ENCODE measurements at places on chromosomes 3 and 15.

DNA sequence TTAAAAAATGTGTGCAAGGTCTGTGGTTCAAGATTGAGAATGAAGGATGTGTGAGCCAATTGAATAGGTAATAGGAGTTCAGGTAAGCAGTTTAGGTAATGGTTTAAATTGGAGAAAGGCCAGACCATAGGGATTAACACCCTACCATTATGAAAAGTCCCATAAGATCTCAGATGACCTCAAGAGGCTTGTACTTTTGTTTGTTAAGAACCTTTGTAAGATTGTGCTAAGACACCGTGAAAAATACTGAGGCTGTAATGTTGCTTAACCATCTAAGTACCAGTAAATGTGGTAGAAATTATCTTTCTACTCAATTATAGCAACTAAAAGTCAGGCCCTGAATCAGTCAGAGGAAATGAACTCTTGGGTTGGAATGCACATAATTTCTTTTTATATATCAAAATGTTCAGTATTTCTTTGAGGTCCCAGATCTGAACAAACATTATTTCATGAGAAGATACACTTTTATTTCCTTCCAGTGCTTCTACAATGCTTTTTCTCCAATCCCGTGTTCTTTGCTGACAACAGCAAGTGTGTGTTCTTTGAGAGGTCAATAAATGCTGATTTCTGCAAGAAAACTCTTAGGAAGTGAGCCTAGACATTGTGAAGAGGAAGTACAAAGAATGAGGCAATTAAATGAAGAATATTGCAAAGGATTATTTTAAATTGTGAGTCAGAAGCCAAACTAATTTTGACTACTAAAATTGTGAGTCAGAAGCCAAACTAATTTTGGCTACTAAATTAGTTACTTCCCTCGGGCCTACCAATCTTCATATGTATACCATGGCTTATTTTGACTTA, 66.4 kb downstream of the TCF12 start:
- no peak for DNase-seq

DNA sequence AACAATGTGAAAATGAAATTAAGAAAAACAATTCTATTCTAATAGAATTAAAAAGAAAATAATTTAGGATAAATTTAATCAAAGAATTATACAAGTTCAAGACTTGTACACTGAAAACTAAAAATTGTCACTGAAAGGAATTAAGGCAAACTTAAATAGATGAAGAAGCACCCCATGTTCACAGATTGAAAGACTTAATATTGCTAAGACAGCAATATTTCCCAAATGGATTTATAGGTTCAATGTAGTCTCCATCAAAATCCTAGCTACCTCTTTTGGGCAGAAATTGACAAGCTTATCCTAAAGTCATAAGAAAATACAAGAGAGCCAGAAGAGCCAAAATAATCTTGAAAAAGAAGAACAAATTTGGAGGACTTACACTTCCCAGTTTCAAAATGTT, 53.5 kb upstream of the UBE3A start:
- DNase-seq: no peak

DNA sequence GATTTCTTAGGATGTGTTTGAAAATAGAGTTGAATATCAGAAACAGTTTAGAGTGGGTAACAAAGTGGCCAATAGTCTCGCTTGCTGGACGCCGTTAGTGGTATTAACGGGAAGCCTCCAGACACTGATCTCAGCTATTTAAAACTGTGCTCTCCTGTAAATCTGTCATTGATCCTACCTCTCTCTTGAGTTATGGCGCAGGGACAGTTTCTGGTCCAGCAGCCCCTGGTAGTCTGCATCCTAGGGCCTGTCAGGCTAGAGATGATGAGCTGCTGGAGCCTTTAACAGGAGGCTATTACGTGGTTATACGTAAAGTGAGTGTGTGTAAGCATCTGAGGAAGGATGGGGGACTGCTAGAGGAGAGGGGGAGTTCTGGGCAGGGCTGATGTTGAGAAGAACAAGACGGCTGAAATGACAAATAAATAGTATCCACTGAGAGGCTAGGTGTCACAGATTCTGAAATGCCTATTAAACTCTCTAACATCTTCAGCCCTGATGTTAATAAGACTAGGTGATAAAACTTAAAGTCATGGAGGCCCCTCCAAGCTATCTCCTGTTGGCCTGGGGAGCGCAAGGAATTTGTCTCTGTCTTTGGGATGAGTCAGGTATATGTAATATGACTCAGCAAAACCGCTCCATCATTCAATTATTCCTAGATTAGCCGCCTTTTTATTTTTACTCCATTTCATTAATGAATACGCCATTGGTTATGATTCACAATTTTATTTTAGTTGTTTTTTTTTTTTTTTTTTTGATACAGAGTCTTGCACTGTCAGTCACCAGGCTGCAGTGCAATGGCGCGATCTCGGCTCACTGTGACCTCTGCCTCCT, 155.7 kb downstream of the GREM1 start:
- no peak for DNase-seq

DNA sequence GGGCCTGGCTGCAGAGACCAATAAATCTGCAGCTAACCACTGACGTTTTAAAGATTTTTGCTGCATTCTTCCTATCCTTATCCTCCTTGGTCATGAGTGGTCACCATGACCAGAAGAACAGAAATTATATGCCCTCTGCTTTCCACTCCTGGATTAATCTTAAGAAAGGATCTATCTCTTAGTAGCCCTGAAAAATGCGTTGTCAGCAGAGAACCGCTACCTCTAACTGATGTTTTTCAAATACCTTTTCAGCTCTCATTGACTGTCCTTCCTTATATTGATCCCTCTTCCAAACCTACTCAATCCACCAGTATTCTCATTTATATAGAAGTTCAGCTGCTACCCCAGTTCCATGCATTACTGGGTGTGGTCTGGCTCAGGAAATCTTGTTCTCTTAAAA, 610.1 kb downstream of the MECOM start:
- no peak for DNase-seq

GRCh38 chr3:28844298-28845005, 436.4 kb upstream of the RBMS3 start:
- DNase-seq: no peak

DNA sequence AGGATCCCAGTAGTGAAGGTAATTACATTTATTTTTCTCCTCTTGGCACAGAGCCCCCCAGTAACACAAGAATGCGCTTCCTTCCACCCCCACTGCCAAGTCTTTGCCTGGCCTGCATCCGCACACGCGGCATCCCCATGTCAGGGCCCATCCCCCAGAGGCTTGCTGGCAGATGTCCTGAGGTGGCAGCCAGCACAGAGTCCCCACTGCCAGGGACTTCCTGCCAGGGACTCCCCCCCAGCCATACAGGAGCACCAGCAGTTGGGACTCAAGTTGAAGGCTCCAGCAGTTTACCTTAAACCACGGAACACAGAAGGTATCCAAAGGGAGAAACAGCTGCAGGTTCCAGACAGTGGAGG, 41.0 kb downstream of the MEGF11 start:
- DNase-seq: no peak

DNA sequence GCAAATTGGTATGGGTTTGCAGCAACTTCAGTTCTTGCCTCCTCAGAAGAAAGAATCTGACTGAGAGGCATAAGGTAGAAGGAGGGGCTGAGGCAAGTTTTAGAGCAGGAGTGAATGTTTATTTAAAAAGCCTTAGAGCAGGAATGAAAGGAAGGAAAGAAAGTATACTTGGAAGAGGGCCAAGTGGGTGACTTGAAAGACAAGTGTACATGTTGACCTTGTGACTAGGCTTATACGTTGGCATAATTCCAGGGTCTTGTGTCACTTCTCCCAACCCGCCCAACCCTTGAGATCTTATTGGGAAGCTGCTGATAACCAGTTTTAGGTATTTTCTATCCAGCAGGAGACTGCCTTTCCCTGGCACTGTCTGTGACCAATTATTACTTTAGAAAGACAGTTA, 436.9 kb upstream of the ZNF717 start:
- no peak for DNase-seq

GRCh38 chr15:58870451-58870850, 63.0 kb downstream of the SLTM start:
- no peak for DNase-seq
